ENCODE measurements at places on chromosomes 12 and 14.

GRCh38 chr14:48086516-48086915 is 411.1 kb upstream of the MDGA2 start:
- no peak for DNase-seq

GRCh38 chr12:69834576-69834975 is 9.5 kb downstream of the MYRFL start:
- DNase-seq: no peak

GRCh38 chr14:77059276-77059915 is 30.9 kb upstream of the IRF2BPL start:
- no peak for DNase-seq

- no peak for DNase-seq
Observed at GRCh38 chr12:67648521-67649260, at the start of gene DYRK2. Gene DYRK2, plus strand, starts transcription at chr12:67648745. Its CDS starts 389 bp downstream, at chr12:67649134.

- DNase-seq: no peak
Observed at GRCh38 chr14:100202712-100203111, 36.2 kb upstream of the YY1 start.

GRCh38 chr12:130818635-130819576 is 20.1 kb downstream of the STX2 start:
- DNase-seq: no peak

GRCh38 chr12:27319848-27320247 is 12.8 kb upstream of the BMAL2 start:
- no peak for DNase-seq

DNA sequence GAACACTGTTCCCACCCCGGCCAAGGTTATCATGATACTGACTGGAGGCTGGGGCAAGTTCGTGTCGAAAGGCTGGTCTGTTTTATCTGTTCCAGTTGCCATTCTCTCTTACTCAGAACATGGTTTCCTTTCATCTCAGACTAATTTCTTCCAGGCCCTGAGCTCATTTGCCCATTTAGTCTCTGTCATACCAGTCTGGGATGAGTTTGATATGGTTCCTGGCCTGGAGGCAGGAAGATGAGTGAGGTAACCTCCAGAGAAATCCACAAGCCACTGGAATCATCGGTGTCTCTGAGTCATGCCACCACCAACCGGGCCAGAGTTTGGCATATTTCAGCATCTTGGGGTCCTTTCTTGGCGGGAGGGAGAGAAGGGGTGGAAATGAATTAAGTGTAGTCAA is 114.7 kb downstream of the NTF3 start:
- no peak for DNase-seq

DNA sequence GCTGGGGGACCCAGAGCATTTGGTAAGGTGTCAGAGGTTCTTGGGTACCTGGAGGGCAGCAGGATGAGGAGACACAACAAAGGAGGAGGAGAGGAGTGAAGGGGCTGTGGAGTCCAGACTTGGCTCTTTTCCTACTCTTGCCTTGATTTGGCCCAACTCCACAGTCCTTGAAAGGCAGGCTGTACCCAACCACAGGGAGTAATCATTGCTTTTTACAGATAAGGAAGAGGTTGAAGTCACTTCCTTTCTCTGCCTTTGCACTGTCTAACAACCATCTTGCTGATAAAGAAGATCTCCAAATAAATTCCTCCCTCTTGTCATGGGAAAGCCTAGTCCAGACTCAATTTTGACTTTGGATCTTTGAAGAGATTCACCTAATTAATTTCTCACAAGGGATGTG is 226.8 kb upstream of the HMGA2 start:
- DNase-seq: no peak

GRCh38 chr14:99317231-99318090 is 45.5 kb upstream of the BCL11B start:
- no peak for DNase-seq

DNA sequence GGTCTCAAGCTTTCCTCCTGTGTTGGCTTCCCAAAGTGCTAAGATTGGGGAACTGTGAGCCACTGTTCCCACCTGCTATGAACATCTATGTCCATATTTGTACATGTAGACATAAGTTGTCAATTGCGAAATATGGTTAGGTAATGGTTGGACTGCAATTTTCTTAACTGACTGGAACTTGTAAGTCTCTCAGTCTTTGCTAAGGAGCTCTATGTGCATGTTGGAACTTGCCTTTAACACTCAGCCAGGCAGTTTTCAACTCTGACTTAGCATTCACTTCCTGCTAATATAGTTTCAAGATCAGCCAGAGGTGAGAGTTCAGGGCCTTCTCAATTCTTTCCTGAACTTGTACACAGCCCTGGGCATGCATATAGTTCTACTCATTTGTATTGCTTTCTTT is 44.5 kb upstream of the EEA1 start:
- no peak for DNase-seq

GRCh38 chr12:89664441-89664840 is 44.2 kb downstream of the ATP2B1 start:
- no peak for DNase-seq

DNA sequence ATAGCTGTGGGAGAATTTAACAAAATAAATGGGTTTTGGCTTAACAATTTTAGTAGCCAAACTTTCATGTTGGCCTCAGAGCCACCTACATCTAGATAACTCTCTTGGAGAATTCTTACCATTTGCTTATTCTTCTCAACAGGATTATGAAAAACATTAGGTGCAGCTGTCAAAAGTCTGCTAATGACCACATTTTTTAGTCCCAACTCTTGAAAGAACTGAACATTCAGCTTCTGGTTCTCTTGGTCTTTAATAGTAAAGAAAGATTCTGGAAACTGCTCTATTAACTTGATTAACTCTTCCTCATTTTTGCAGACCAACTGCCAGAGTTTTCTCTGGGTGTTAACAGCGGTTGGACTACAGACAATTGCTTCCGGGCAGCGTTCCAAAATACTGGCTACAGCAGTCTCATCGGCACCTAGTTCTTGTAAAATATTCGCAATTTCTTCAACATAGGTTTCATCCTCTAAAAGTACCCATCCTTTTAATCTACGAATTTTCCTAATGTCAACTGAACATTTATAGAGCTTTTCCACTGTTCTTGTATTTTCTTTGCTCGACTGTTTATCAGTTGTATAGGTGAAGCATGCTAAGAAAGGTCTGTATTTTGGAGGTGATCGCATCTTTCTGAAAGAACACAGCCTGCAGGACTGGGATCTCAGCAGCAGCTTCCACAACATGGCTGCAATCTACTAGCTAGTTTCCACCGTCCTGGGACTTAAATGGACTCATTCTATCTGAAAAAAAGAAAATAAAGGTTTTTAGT is 8.7 kb downstream of the MTERF2 start:
- no peak for DNase-seq

GRCh38 chr12:99810718-99811593 is 163.4 kb downstream of the GARIN6 start:
- peak; percentile 69 for DNase-seq

- DNase-seq: no peak
Observed at GRCh38 chr12:52832985-52833905, 866 bp downstream of the KRT79 start.

GRCh38 chr14:93707475-93707874 is 80.8 kb downstream of the PRIMA1 start:
- no peak for DNase-seq

DNA sequence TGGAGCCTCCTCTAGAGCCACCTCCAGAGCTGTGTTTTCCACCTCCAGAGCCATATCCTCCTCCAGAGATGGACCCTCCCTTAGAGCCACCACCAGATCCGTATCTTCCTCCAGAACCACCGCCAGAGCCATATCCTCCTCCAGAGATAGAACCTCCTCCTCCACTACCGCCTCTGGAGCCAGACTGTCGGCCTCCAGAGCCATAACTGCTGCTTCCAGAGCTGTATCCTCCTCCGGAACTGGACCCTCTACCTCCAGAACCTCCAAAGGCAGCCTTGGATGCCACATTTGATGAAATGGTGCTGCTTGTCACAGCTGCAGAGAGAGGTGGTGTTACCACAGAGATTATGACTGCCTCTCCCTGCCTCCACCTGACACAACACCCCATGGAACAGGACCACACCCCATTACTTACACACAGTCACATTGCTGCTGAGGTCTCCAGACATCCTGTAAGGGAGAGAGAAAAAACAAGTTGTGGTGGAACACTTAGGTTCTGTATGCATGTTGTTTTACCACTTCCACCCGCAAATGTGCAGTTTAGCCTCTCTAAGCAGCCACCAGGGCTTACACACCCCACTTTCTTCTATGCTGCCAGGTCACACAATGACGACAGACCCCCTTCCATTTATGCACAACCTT is 6.8 kb downstream of the KRT2 start:
- DNase-seq: no peak

DNA sequence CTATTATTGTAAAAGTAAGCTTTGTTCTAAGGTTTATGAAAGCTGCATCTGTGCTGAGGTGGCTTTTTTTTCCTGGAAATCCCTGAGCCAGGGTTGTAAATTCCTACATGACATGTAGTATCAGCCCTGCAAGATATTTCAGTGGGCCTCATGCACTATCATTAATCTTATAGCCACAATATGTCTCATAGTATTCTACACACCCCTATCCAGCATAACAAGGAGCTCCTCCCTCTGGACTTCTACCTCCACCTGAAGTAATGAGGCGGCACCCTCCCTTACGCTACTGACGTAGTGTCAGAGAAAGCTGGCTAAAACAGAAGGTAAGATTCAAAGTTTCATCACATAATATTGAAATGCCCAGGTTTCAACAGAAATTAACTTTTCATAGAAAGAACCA is 35.5 kb downstream of the SLC5A8 start:
- no peak for DNase-seq

- peak; percentile 59 for DNase-seq
Observed at GRCh38 chr14:99910337-99911309, 117.4 kb downstream of the EML1 start.

GRCh38 chr12:112674539-112674938 is 117.0 kb upstream of the RPH3A start:
- no peak for DNase-seq

All from NCI-H524 treated with DMSO at 0.1 percent for 48 hours (cell line).